GM23248 (cell line): ENCODE measurements at places on chromosomes 3 and 15.

GRCh38 chr15:56869573-56869972 lies 48.9 kb upstream of the TCF12 start:
- peak; percentile 51 for DNase-seq

GRCh38 chr3:149395107-149396089 lies 17.9 kb upstream of the TM4SF1 start:
- DNase-seq = peak; percentile 49

- DNase-seq = no peak
These were observed 145.4 kb upstream of the BNIP2 start for GRCh38 chr15:59834528-59834927.

- DNase-seq = no peak
These were observed 9.3 kb downstream of the FAH start for GRCh38 chr15:80162059-80162554.

DNA sequence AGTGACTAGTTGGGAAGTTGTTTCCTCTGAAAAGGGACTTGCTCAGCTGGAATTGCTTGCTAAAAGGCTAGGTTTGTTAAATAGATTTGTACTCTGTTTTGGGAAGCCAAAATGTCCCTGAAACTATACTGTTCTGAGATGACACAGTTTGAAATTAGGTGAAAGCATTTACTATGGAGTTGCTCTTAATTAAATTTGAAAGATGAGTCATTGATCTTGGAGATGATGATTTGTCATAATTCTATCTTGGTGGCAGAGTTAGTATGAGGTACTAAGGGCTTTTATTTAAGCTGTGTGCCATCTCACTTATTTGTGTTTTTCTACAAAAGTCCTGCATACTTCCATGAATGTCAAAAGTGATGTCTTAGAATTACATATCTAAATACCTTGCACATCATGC lies 320.9 kb downstream of the PTPRG start:
- DNase-seq = no peak

- peak; percentile 52 for DNase-seq
These were observed 39.4 kb upstream of the FRMD4B start for GRCh38 chr3:69425249-69425648.

DNA sequence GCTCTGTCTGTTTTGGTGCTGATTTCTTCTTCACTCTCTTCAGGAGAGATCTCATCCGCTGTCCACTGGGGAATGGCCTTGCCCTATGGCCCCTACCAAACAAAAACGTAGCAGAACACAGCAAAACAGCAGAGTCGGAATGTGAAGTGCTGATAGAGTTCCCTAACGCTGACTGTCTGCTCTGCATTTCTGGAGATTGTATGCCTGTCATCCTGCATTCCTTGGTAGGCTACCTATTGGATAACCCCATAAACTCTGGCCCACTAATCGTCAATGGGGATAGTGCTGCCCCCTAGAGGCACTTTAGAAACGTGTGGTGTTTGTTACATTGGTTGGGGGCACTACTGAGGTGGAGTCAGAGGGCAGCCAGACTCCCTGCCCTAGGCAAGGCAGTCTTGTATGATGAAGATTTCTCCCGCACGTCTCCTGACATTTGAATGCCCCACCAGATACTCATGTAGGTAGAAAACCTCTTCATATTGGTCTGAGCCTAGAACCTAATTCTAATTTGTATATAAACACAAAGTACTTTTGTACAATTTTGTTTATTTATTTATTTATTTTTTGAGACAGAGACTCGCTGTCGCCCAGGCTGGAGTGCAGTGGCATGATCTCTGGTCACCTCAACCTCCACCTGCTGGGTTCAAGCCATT lies 15.6 kb upstream of the MAGEF1 start:
- peak; percentile 74 for DNase-seq

GRCh38 chr3:40875581-40875980 lies 323.7 kb upstream of the CTNNB1 start:
- no peak for DNase-seq

- no peak for DNase-seq
These were observed 195.7 kb downstream of the EBLN2 start for GRCh38 chr3:73257186-73257585.

DNA sequence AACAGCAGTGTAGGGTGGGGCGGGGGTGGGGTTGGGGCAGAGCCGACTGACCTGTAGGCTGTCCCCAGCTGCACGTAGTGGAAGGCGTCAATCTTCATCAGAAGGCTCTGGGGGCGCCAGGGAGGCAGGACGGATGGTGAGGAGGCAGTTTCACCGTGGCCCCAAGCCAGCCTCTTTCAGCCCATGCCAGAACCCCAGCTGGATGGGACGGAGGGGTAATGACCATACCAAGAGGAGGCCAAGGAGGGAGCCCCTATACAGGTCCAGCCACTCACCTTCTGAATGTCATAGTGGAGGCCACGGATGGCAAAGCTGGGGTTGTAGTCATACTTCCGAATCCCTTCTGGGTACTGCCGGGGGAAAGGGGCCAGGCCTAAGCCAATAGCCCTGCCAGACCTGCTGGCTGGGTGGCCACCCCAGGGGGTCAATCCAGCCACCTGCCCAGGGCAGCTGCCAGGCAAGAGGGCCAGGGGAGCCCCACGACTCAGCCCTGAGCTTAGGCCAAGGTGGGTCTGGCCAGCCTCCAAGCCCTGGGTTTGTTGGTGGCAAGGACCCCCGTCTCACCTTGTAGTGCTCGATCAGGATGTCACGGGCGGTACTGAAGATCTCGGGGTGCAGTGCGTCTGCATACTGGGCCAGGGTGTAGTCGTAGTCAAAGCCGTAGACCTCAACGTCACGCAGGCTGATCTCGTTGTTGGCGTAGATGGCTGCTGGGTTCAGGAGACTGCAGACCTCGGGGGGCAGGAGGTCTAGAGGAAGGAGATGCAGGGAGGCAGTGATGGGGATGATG lies 4.9 kb downstream of the NT5DC2 start:
- DNase-seq = no peak
